ENCODE measurements at places on chromosomes 1 and 21.

DNA sequence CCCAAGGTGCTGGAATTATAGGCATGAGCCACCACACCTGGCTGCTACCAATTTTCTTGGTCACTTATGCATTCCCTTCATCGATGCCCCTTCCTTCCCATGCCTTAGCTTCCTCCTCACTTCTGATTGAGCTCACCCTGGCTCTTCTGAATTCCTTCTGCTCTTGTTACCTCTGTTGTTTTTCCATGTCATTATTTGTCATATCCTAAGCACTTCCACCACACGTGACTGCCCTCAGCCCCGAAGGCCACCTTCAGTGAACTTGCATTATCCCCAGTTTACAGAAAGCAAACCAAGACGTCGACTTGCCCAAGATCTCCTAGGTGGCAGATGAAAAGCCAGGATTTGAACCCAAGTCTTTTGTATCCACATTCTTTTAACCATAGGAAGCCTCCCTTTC, 30.7 kb downstream of the CA6 start:
- DNase-seq = no peak

- DNase-seq = no peak
Measured at GRCh38 chr1:57019236-57019839, 53.5 kb upstream of the C8B start.

GRCh38 chr1:69290291-69290690, 277.4 kb upstream of the LRRC7 start:
- no peak for DNase-seq

- no peak for DNase-seq
Measured at GRCh38 chr21:44337941-44338895, 972 bp downstream of the CFAP410 start.

DNA sequence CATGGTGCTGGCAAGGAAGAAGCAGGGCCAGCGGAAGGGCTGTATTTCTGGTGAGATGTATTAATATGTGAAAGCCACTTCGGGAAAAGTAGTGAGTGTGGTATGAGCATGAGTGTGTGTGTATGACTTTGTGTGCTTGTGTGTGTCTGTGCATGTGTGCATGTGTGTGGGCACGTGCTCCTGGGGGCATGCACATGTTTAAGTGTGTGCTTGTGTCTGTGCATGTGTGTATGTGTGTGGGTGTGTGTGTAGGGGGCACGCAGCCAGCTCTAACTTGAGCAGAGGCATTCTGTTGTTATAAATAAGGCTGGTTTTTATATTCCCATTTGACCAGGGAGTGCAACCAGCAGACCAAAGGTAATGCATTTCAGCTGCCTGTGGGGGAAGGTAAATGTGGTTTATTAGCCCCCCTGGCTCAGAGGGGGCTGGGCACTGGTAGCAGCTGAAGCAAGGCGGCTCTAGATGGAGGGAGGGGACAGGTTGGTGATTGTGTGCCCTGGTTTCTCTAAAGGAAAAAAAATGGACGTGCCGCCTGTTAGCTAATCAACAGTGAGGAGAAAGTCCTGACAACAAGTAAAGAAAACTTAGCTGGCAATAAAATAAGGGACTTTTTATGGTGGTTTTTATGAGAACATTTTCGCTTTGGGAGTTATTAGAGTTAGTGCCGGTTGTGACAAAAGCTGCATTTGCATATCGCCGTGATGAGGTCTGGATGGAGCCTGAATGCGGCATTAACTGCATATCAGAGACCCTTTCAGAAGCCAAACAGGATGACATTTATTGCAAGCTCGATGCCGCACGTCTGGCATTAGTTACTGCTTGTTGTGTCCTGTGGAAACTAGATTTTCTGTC, 180.1 kb downstream of the CAMTA1 start:
- DNase-seq = no peak

GRCh38 chr1:170578359-170578758, 46.4 kb downstream of the GORAB start:
- no peak for DNase-seq

GRCh38 chr1:64471218-64472039, 1.5 kb downstream of the CACHD1 start:
- no peak for DNase-seq

DNA sequence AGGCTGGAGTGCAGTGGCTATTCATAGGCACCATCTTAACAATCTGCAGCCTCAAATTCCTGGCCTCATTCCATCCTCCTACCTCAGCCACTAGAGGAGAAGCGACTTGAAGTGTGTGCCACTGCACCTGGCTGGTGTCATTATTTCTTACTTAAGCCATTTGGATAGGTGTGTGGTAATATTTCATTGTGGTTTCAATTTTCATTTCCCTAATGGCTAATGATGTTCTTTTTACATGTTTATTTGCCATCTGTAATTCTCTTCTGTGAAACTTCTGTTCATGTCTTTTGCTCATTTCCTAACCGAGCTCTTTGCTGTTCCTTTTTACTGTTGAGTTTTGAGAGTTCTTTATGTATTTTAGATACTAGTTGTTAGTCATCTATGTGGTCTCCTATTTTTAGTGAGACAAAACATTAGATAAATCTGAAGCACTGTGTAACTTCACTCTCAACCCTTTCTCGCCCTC, 66.8 kb downstream of the SLC27A3 start:
- no peak for DNase-seq

- DNase-seq = no peak
Measured at GRCh38 chr1:184635347-184635979, 119.2 kb downstream of the EDEM3 start.

DNA sequence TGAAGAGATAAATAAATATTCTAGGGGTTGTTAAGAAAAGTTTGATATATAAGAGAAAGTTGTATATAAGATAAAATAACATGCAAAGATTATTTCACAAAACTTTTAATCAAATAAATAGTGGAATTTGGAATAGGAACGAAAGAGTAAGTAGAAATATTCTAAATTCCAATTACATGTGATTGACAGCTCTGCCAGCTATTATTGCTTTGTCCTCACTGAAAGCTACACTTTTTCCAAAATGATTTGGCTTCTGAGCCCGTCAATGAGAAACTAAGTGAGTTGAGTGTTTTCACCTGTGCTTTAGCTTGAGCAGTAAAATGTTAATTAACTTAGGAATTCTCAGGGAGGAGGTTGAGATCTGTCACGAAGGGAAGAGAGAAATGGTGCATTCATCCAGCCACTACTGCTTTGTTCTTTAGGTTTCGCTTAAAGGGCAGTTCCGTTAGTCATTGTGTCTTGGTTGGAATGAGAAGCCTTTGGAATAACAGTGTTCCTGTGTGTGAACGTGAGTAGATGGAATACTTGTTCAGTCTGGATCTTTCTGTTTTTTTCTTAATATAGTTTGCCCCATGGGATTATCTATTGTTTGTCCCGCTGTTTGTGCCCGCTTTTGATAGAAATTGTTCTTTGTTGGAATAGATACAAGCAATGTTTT, 63.3 kb upstream of the CR1L start:
- DNase-seq = no peak

- no peak for DNase-seq
Measured at GRCh38 chr1:106814418-106814817, 242.1 kb upstream of the PRMT6 start.

DNA sequence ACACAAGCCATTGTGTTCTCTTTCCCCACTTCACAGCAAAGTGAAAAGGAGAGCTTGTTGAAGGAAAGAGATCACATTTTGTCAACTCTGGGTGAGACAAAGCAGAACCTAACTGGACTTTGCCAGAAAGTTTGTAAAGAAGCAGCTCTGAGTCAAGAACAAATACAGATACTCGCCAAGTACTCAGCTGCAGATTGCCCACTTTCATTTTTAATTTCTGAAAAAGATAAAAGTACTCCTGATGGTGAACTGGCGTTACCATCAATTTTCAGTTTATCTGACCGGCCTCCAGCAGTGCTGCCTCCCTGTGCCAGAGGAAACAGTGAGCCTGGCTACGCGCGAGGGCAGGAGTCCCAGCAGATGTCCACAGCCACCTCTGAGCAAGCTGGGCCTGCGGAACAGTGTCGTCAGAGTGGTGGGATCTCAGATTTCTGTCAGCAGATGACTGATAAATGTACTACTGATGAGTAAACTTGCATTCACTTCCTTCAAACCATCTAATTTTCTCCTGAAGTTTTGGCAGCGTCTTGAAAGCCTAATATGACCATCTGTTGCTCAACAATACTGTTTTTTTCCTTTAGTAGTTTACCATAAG, 43.7 kb downstream of the BACH1 start:
- DNase-seq = peak; percentile 78

GRCh38 chr1:28782011-28782410, 30.0 kb upstream of the OPRD1 start:
- DNase-seq = no peak

- DNase-seq = no peak
Measured at GRCh38 chr1:91059157-91059556, 37.3 kb upstream of the ZNF644 start.

DNA sequence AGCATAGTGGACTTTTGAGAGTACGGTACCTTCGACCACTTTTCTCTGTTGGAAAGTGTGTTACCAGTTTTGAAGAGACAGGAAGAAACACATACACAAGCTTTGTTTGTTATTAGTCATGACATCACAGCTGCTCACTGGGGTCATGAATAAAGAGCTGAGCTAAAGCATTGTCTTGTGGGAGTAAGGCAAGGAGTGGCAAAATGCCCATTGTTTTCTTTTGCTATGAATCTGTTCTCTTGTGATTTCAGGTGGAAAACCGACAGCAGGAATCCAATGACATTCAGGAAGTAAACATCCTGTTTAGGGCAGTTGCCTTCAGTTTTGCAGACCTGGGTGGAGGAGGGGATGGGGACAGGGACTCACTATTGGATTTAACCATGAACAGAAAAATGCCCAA, 66.2 kb downstream of the RGL1 start:
- no peak for DNase-seq

- DNase-seq = no peak
Measured at GRCh38 chr1:206600527-206600926, 11.7 kb downstream of the EIF2D start.

- DNase-seq = no peak
Measured at GRCh38 chr1:204073837-204074273, 940 bp downstream of the SOX13 start.

DNA sequence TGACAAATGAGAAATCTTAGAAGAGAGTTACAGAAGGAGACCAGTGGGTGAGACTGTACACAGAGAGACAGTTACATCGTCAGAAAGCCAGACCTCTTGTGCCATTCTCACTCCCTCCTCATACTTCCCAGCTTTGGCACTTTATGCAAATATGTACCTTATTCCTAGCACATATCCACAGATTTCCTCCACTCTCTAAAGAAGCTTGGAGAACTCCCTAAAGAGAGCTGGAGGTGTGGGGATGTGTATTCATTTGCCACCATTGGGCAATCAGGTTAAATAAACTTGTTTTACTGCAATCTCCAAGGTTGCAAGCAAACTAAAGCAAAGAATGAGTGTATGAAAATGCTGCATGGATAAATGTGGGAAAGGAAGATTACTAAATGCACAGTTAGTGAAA, 380.9 kb upstream of the PRMT6 start:
- DNase-seq = no peak

GRCh38 chr1:41314376-41315145, 46.7 kb upstream of the FOXO6 start:
- DNase-seq = no peak

- DNase-seq = no peak
Measured at GRCh38 chr21:25890001-25890400, 155.2 kb downstream of the GABPA start.

DNA sequence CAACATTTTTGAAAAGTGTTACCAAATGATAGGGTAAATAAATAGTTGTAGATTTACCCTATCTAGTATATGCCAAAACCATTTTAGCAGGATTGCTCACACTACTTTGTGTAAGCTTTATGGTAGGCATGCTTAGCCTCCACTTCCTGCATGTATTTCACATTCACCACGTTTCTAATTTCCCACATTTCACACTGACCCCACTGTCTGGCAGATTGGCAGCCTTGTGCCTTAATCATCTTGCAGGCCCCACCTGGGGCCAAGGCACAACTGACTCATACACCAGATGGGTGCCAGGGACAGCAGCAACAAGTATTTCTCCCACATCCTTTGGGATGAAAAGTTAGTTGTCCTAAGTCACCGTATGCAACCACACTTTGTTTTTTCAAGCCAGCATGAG, 21.2 kb upstream of the CENPF start:
- no peak for DNase-seq

DNA sequence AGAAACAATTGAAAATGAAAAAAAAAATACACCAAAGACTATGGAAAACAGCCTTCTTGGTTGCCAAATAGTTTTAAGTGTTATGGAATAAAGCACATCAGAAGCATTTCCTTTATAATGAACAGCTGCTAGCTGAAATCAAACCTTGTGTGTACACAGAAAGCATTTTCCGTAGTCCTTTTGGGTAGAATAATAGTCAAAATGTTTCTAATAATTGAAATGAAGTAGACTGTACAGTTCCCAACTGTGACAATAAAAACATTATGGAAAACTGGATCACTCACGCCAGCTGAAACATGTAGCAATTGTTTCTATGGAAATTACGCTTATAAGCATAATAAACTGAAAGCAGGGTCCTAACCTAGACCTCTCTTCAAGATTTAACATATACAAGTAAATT, 856.3 kb upstream of the B3GALT2 start:
- DNase-seq = no peak
